ENCODE measurements at places on chromosomes 3 and 15.

- no peak for DNase-seq
Measured at GRCh38 chr3:171863920-171864319, 20.8 kb downstream of the TMEM212 start.

DNA sequence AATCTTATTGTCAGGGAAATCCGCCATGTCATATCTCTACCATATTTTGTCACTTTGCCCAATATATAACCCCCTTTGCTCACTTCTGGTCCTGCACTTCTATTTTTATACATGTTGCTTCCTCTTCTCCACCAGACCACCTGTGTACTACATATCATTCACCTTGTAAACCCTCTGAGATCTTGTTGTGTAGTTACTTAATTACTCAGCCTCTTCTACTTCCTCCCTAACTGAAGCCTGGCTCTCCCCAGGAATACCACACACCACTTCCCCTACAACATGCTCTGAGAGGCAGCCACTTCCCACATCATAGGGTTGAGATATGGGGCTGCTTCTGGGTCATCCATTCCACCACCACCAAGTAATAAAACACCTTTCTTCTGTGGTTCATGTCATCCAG, 10.0 kb downstream of the HEXA start:
- DNase-seq: no peak

- DNase-seq: no peak
Measured at GRCh38 chr3:11386465-11387113, 114.4 kb downstream of the ATG7 start.

- no peak for DNase-seq
Measured at GRCh38 chr3:57128826-57129667, 36.1 kb downstream of the IL17RD start.

DNA sequence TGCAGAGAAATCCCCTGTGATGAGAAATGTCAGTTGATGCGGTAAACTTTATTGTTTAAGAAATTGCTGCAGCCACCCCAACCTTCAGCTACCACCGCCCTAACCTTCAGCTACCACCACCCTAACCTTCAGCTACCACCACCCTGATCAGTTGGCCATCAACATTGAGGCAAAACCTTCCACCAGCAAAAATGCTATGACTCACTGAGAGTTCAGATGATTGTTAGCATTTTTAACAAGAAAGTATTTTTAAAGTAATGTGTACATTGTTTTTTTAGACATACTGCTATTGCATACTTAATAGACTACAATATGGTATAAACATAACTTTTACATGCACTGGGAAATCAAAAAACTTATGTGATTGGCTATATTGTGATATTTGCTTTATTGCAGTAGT, 30.0 kb downstream of the U2SURP start:
- DNase-seq: no peak

DNA sequence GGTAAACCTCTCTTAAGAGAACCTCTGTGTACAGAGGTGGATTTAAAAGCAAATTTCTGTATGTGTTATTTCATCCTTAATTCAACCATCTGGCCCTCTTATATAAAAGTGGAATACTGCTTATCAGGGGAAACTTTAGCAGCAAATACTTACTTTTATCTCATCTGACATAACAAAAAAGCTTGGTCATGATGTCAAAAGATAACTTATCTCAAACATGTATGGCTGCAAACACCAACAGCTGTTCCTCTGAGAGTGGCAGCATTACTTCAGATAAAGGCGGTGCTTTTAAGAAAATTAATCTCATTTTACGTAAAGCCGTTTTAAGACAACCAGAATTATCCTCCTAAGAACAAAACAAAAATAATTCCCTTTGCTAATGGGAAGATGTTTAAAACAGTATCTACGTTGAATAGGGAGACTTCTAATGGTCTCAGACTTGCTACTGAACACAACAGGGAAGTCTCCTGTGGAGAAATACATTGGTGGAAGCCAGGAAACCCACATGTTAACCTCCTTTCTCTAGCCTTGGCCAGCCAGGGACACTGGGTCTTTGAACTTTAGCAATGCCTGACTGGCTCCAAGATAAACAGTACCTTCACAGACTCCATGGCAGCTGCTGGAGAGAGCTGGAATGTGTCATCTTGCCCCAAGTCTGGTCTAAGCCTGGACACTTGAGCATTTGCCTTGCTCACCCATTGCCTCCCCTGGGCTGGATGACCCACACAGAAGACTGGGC, 18.1 kb downstream of the ARRDC4 start:
- DNase-seq: no peak

DNA sequence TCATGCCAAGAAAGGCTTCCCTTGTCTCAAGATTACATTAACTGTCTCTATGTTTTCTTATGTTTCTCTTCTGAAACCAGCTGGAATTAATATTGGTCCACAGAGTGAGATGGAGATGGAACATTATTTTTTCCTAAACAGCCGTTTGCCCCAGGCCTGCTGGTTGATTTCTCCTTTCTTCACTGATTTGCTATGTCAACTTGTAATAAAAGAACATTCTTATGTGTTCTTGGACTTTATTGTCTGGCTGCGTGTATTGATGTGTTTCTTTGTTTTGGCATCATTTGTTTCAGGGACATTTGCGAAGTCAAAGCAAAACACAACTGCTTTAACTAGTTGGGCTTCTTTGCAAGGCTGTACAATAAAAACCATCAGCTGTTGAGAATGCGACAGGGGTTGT, 168.5 kb downstream of the FAM43A start:
- no peak for DNase-seq

- no peak for DNase-seq
Measured at GRCh38 chr3:32862936-32863487, 45.2 kb downstream of the TRIM71 start.

DNA sequence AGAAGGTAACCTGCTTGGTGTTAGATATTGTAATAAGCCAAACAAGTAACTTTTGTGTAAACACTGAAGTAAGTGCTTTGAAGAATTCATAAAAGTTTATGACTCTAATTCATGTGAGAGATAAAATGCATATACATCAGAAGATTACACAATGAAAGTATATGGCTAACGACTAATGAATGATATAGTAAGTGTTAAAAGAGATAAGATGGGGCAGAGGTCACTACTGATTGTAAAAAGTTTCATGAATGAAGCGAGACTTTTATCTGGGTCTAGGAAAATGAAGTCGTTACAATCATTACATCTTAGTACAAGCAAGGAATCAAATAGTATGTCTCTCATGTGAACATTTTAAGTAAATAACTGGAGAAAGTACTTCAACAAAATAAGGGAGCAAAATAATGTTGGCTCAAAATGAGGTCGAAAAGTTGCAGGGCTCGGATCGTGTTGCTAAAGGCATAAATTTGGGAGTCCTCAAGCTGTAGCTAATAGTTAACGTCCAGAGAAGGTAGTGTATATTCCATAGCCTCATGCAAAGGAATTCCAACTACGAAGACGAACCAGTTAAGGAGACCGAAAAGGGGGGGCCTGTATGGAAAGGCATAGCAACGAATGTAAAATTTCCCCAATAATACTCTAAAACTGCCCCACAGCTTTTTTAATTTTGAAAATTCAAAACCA, 984 bp upstream of the DUT start:
- no peak for DNase-seq

All from ELF-1 (cell line).